Fibroblast of villous mesenchyme (primary cell): ENCODE measurements at places on chromosomes 7 and 10.
A peak's percentile ranks its signal among the peaks of the same experiment; 100 is the strongest.

- DNase-seq, result no peak
Observed at GRCh38 chr10:5492929-5493576, 6.3 kb downstream of the CALML5 start.

DNA sequence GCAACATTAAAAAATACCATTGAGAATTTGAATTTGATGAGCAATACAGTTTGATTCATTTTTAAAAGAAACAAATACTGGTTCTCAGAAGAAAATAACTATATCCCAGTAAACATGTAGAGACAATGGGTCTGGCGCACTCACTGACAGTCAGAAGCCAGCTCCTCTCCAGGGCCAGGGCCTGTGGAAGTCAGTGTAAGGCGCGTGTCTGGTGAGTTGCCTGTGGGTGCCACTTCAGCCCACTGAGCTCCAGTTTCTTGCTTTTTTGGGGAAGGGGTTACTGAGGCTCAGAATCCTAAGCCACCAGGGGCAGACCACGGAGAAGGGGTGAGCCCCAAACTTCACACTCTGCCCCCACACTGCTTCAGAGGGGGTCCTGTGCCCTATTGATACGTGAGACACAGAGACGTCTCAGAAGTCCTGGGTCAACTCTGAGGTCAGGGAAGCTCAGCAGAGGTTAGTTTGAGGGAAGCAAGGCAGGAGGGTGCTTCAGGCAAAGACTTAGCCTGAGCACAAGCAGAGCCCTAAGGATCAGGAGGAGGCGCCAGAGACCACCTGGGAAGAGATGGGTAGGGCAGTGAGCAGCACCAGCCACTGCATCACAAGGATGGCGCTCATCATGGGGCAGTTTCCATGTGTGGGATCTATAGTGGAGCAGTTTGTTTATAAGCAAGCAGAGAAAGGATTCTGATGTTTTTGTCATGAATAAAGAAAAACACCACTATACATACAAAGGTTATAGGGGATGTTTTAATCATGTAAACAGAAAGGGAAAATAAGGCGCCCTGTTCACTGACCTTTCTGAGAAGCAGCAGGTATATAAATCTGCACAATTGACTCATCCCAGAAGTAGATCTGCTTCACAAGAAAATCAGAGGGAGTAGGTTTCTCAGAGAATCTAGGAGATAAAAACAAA lies 95.7 kb downstream of the PKD1L1 start:
- no peak for DNase-seq

- DNase-seq, result no peak
Observed at GRCh38 chr7:112638675-112639400, 151.4 kb downstream of the TMEM168 start.

DNA sequence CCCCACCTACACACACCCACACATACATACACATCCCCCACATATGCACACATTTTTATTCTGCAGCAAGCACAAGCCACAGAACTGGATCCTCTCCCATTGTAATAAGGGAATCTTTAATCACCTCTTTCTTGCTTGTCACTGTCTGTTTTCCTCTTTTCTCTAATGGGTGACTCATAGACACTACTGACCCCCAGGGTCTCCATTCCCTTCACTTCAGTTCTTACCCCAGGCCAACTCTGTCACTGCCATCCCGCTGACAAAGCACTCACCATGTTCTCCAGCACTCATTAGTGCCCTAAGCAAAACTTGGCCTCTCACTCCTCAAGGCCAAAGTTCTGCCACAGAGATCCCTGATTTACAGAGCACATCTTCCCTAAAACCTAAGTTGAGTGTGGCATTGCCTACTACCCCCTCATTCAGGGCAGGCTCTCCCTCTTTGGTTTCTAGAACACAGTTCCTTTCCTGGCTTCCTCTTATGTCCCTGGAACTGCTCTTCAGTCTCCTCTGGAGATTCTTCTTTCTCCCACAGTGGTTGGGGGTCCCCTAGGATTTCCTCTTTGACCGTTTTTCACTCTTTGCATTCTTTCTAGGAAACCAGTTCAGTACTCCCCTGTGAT lies 39.6 kb upstream of the INHBA start:
- no peak for DNase-seq

DNA sequence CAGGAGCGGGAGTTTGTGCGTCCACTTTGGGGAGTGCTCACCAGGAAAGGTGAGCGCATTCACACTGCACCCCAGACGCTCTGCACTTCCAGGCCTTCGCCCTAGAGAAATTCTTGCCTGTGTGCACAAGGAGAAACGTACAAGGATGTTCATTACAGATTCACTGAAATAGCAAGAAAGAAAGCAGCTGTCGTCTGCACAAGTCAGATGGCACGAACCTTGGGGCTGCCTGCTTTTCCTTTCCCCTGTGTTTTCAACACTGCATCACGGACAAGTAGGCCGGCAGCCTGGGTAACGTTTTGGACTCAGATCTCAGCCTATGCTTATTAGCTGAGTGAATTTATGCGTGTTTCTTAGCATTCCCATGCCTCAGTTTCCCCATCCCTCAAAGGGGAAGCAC lies 546.8 kb upstream of the FOXK1 start:
- DNase-seq, result no peak

- DNase-seq, result no peak
Observed at GRCh38 chr7:109579901-109580300, 1010.2 kb downstream of the DNAJB9 start.

DNA sequence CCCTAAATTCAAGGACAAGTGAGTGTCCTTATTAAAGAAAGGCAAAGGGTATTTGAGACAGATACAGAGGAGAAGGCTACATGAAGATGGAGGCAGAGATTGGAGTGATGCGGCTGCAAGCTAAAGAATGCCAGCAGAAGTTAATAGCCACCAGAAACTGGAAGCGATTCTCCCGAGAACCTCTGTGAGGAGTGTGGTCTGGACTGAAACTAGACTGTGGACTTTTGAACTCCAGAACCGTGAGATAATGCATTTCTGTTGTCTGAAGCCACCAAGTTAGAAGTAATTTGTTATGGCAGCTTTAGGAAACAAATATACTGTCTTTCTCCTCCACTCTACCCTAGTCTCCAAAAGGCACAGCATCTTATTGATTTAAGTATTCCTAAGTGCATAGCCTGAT lies 80.3 kb upstream of the CREB5 start:
- DNase-seq, result no peak

DNA sequence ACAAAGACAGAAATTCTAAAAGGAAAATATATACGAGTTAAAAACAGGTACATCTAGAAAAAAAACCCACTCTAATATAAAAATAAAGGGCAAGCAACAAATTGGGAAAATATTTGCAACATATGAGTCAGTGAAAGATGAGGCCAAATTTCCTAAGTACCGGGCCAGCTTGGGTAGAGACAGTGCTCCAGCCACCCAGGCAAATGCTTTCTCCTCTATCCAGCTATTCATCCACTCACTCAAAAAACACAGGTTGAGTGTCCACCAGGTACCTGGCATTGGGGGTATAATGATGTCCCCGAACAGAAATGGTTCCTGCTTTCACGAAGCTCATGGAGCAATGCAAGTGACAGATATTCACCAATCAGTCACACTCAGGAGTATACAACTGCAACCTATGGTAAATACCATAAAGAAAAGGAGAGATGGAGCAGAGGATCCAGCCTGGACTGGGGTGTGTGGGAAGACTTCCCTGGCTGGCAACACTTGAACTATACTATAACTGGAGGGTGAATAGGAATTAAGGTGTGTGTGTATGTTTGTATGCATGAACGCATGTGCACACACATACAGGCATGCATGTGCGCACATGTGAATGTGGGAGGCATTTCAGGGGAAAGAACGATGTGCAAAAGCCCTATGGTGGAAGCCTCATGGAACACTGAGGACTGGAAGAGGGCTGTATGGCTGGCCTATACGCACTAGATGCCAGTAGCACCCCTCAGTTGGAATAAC lies 2.3 kb downstream of the ARHGAP22 start:
- no peak for DNase-seq

DNA sequence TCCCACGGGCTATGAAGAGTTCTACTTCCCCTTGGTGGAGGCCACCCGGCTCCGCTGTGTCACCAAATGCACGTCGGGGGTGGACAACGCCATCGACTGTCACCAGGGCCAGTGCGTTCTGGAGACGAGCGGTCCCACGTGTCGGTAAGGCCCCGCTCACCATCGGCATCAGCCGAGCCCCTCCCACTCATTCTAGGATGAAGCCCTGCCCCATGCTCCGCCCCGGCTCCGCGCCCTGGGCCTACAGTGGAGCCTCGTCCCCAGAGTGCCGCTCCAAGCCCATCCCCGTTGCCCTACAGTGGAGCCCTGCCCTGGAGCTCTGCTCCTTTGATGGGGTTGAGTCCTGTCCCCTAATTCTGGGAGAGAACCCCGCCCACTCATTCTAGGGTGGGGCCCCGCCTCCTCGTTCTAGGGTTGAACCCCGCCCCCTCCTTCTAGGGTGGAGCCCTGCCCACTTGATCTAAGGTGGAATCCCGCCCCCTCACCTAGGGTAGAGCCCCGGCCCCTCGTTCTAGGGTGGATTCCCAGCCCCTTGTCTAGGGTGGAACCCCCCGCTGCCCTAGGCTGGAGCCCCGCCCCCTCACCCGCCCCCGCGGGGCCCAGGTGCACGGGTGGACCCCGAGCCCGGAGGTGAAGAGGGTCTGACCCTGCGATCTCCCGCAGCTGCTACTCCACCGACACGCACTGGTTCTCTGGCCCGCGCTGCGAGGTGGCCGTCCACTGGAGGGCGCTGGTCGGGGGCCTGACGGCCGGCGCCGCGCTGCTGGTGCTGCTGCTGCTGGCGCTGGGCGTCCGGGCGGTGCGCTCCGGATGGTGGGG lies 3.4 kb upstream of the MUC12 start:
- DNase-seq, result peak; percentile 56

- peak; percentile 98 for DNase-seq
Observed at GRCh38 chr10:110544958-110545537, 22.4 kb upstream of the SMC3 start.

- DNase-seq, result no peak
Observed at GRCh38 chr10:128103229-128103714, 23.0 kb downstream of the MKI67 start.

DNA sequence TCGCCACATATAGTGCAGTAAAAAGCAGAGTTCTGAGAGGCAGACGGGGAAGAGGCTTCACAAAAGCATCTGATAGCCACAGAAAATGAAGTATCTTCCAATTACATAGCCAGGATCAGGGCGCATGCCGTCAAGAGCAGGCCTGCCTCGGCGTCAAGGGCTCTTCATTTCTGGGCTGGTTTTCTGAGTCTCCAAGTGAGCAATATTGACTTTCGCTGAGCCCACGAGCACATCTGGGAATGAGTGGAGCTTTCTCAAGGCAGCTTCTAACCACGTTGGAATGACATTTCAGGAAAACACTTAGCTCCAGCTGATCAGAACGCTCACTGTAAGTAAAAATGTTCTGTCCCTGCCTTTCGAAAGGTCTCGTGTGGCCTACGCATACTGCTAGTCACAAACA lies 51.9 kb downstream of the CLRN3 start:
- no peak for DNase-seq

- DNase-seq, result peak; percentile 76
Observed at GRCh38 chr7:134618756-134619530, 27.7 kb upstream of the BPGM start.

GRCh38 chr7:80736371-80737125 lies 98.1 kb downstream of the CD36 start:
- no peak for DNase-seq

DNA sequence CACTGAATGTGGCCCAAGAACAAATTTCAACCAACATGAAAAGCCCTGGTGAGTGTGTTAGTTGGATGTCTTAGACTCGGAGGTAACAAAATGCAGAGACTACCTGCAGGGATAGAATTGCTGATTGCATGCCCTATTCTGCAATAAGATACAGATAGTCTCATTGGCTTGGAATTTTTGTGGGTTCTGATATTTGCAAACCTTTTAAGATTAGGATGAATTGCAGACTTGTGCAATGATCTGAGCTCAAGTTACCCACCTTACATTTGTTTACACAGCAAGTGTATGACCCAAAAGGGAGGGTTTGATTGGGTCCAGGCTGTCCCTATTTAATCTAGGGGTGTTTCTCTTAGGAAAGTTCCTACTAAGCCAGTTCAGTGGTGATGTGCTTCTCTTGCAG lies 45.4 kb downstream of the GPR37 start:
- DNase-seq, result peak; percentile 66

DNA sequence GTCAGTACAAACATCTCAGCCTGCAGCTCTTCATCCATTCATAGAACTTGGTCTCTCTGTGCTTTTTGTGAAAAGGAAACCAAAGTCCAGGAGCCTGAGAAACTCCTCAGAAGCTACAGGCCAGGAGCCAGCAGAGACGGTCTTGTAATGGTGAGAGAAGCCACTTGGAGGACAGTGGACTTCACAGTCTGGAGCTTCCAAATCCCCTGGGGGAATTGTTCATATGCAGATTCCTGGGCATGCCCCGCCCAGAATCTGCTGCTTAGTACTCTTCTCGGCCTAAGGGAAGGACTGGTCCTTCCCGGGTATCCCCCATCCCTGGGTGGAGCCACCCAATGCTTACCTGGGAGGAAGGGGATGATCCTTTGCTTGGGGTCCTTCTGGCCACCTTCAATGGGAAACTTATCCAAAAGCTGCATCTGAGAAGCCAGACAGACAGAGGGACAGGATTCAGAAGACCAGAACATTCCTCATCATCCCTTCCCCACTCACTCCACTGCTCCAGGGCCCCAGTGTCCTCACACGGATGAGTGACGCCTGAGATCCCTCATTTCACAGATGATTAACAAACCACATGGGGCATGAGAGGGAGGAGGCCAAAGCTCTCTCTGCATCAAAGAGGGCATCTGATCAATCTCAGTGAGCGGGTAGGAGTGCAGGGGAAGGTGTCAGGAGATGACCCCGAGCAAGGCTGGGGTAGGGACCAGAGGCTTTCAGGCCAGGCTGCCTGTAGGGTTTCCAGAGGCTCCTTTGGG lies 88.4 kb downstream of the SH3PXD2A start:
- DNase-seq, result no peak

- DNase-seq, result no peak
Observed at GRCh38 chr10:24419066-24419465, 210.1 kb downstream of the KIAA1217 start.

DNA sequence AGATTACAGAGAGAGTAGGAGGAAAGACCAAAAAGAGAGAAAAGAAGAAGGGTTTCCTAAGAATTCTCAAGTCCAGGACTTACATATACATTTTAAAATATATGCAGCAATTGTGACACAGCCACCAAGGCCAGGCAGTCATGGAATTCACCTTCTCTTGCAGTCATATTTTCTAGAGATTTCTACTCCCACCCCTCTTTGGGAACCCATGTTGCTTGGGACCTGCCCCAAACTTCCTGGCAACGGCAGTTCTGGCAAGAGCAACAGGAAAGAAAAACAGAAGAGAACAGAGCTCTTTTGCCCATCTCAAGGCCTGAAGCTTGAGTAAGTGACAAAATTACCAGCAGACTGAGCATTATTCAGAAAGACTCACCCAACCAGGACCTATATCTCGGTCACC lies 128.3 kb upstream of the ASAH2 start:
- no peak for DNase-seq

GRCh38 chr10:30039988-30040387 lies 19.4 kb downstream of the JCAD start:
- no peak for DNase-seq

GRCh38 chr7:116426428-116427156 lies 72.9 kb upstream of the CAV2 start:
- DNase-seq, result peak; percentile 86

- DNase-seq, result no peak
Observed at GRCh38 chr10:125094806-125095205, 65.6 kb downstream of the CTBP2 start.

GRCh38 chr7:47744883-47745282 lies 163.0 kb upstream of the TNS3 start:
- DNase-seq, result no peak
